ENCODE measurements at places on chromosomes 6 and 20.

- no peak for DNase-seq
Measured at GRCh38 chr6:109263873-109264700, 118.2 kb downstream of the CD164 start.

- DNase-seq = no peak
Measured at GRCh38 chr6:53282234-53282633, 66.5 kb downstream of the ELOVL5 start.

GRCh38 chr20:23867152-23867776, 12.3 kb downstream of the CST5 start:
- no peak for DNase-seq

DNA sequence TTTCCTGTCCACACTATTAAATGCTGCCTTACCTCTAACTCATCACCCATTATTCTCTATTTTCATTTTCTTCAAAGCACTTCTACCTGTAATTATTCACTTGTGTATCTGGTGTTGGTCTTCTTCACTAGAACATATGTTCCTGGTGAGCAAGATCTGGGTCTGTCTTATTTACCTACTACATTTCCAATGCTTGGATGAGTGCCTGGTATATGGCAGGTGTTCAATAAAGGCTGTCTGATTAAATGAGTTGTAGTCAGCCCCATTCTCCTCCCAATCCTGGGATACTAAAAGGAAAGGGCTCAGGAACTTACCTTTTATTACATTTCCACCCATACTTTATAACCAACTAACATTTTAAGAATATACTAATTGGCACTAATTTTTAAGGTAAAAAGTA, 61.0 kb downstream of the CEP162 start:
- DNase-seq = no peak

- no peak for DNase-seq
Measured at GRCh38 chr20:43194137-43194536, 4.4 kb upstream of the PTPRT start.

- DNase-seq = peak; percentile 73
Measured at GRCh38 chr6:68634726-68635411, at the start of gene ADGRB3. Gene ADGRB3 (plus strand): TSS chr6:68635282. CDS start chr6:68638676, 3,394 bp downstream.

DNA sequence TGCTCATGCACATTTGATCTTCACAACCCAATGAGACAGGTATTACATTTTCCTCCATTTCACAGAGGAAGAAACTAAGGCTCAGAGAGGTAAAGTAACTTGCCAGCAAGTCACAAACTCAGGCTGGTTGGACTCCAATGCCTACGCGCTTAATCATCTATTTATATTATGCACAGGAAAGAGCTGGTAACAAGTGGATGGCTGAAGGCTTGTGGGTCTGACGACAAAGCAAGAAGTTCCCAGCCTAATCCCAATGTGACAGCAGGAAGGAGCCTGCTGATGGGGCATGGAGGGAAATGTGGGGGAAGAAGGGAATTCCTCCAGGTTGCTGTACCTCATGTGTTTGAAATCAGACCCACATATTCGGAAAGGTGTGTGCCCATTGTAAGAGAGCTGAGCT, 3.9 kb downstream of the CDH22 start:
- DNase-seq = no peak

GRCh38 chr6:5763407-5763806, 243.3 kb downstream of the NRN1 start:
- peak; percentile 37 for DNase-seq

- DNase-seq = no peak
Measured at GRCh38 chr6:157200611-157201010, 122.7 kb downstream of the TMEM242 start.

- no peak for DNase-seq
Measured at GRCh38 chr20:48945840-48946514, 24.5 kb downstream of the ARFGEF2 start.

GRCh38 chr6:158329531-158329930, 17.3 kb downstream of the TULP4 start:
- DNase-seq = no peak

DNA sequence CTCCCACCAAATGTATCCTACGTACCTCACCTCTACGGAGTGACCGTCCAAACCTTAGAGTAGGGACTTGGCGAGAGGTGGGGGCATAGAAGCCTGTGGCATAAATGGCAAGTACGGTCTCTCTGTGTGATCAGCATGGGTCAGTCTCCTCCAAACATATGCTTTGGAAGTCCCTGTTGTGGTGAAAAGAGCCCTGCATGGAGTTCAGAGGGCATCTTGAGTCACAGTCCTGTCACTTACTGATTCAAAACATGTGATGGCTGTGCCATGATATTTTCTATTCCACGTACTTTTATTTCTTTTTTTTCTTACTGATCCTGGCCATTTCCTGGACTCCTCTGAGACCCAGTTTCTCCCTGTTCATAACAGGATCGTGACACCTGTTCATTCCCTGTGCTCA, 67.5 kb upstream of the CEP85L start:
- no peak for DNase-seq

DNA sequence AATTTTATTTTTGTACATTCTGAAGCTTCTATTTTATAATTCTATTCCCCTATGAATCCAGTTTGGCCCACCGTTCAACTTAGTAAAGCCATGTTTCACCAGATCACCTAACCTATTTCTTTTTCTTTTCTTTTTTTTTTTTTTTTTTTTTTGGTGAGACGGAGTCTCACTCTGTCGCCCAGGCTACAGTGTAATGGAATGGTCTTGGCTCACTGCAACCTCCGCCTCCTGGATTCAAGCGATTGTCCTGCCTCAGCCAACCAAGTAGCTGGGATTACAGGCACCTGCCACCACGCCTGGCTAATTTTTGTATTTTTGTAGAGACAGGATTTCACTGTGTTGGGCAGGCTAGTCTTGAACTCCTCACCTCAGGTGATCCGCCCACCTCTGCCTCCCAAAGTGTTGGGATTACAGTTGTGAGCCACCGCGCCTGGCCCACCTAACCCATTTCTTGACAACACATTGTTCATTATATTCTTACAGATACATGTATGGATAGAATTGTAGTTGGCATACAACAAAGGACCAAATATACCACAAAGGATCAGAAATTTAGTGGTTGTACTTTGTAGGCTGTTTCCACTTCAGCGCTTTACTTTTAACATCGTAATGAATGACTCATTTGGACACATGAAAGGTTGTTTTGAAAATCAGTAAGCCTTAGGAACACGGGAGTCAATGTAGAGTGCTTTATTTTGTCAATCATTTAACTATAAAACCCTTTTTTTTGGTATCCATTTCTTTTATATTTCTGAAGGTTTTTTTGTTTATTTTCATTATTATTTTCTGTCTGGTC, 63.2 kb downstream of the GJA1 start:
- no peak for DNase-seq

DNA sequence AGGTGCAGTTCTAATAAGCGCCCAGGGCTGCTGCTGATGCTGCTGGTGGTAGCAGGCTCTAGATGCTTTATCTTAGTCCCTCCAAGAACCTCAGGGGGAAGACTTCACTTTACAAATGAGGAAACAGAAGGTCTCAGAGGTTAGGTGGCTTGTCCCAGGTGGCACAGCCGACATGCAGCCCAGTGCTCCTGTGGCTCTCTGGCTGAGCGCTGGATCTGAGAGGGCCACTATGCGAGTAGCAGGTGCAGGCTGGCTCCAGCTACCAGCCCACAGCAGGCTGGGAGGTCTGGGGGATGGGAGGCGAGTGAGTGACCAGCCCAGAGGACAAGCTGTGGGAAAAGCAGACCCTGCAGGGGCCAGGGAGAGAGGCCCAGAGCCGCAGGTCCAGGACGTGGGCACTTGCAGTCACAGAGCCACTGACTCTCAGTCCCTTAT, 90.9 kb downstream of the PRND start:
- no peak for DNase-seq

DNA sequence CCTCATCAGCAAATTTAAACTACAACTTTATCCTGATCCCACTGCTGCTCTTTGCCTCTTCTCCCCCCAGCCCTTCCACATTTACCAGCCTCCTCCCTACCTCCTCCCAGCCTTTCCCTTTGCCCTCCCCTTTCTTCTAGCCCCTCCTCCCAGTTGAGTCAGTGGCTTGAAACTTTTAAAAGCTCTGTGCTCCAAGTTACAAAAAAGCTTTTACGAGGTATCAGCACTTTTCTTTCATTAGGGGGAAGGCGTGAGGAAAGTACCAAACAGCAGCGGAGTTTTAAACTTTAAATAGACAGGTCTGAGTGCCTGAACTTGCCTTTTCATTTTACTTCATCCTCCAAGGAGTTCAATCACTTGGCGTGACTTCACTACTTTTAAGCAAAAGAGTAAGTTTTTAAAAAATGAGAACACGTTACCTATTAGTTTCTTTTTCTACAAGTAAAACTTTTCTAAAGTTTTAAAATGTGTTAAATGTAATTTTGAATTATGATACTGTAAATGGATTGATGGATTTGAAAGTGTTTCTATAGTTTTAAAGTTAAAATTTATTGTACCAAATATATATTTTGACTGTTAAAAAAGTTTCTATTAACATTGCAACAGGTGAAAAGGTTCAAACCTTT, at the start of gene GJA1:
GJA1 (plus strand) TSS at position 203 of the 626 bp plus-strand sequence. CDS start 11,202 bp downstream, outside the sequence.
- DNase-seq = peak; percentile 84

GRCh38 chr20:47655635-47656034, 129.6 kb downstream of the SULF2 start:
- no peak for DNase-seq

- DNase-seq = no peak
Measured at GRCh38 chr6:106749609-106750008, 120.2 kb downstream of the QRSL1 start.

GRCh38 chr20:57259121-57259937, 7.1 kb downstream of the BMP7 start:
- no peak for DNase-seq

DNA sequence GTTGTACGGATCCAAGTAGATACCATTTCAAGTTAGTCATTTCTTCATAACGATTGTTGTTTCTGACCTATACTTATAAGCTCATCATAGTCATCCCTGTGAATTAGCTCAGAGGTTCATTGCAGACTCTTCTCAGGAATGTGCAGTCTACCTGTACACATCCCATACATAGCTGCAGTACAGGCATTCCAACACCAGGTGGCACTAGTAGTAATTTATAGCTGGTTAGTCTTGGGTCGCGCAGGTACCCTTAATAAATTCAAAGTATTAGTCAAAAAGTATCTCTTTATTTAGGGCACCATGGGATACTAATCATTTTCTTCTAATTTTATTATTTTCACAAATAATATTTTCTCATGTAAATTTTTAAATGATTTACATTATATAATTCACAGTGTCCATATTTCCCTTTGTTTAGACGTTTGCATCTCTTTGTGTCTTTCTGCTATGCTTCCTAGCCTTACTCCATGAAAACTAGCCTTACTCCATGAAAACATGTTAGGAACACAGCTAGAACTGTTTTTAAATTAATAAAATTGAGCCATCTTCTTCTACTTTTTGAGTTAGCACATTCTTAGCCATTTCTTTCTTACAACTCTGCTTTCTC, 128.6 kb upstream of the FAM83B start:
- DNase-seq = peak; percentile 31

- no peak for DNase-seq
Measured at GRCh38 chr6:90175627-90176538, 120.8 kb downstream of the BACH2 start.

DNA sequence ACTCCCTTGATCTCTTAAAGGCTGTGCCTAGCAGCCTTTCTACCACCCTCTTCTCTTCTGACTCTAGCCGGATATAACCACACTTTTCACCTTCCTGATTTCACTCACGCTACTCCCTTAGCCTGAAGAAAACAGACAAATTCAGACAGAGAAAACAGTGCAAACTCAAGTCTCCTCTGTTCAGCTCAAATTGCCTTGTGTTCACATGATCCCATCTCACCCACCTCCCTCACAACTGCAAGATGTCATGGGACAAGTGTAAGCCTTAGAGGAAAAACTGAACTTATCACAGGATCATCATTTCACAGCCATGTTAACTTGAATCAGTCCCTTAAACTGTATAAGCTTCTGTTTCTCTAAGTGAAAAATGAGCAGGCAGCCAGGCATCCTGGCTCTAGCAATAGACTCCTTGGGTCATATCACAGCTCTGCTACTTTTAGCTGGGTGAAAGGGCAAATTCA, 66.5 kb upstream of the TENT5A start:
- DNase-seq = no peak
